ENCODE measurements at places on chromosomes 16 and 17. TPM values are rescaled to one million over a fixed set of nuclear protein-coding genes. Genes with fewer than 3 reads are reported as not detected.

Gene NCBP3
- total RNA-seq = 70.7 TPM

DNA sequence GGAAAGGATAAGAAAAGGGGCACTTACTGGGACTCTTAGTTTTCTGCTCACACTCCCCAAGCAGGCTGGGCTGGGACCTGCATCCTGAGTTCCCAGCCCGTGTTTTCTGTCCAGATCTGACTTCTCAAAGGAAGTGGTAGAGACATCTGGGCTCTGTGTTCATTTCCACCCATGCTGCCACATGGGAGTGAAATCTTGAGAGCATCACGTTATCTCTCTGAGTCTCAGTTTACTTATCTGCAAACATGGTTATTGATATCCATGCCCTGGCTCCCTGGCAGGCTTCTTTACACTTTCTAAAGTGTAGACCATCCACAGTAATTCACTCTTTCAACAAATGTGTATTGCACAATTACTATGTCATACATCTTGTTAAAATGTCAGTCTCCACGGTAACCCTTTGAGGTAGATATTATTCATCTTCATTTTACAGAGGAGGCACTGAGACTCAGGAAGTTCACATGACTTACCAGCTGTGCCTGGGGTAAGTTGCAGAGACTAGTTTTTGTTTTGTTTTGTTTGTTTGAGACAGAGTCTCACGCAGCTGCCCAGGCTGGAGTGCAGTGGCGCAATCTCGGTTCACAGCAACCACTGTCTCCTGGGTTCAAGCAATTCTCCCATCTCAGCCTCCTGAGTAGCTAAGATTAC lies 3.4 kb downstream of the ZNF688 start:
- no peaks in the 10 kb centered on the region for H3K27me3 ChIP-seq
- peaks cover 43% of the 10 kb centered on the region for H3K4me1 ChIP-seq
- H3K36me3 ChIP-seq = no peaks in the 10 kb centered on the region
- no peak overlapping the region for H3K4me3 ChIP-seq
- peak overlapping the region; percentile 66 for H3K27ac ChIP-seq
- DNase-seq = peak; percentile 62

Gene ST6GALNAC1
- total RNA-seq = not detected

- no peak overlapping the region for H3K4me3 ChIP-seq
- H3K4me1 ChIP-seq = peaks cover 29% of the 10 kb centered on the region
- H3K27me3 ChIP-seq = no peaks in the 10 kb centered on the region
- no peak for DNase-seq
- H3K27ac ChIP-seq = no peak overlapping the region
- peaks cover 1% of the 10 kb centered on the region for H3K36me3 ChIP-seq
These were observed 7.3 kb downstream of the NT5C start for GRCh38 chr17:75124041-75124818.

GRCh38 chr17:48244121-48244711 lies 136.7 kb downstream of the SNX11 start:
- no peak for DNase-seq
- no peak overlapping the region for H3K4me3 ChIP-seq
- H3K27me3 ChIP-seq = no peaks in the 10 kb centered on the region
- H3K27ac ChIP-seq = no peak overlapping the region
- H3K36me3 ChIP-seq = no peaks in the 10 kb centered on the region
- peaks cover 16% of the 10 kb centered on the region for H3K4me1 ChIP-seq

DNA sequence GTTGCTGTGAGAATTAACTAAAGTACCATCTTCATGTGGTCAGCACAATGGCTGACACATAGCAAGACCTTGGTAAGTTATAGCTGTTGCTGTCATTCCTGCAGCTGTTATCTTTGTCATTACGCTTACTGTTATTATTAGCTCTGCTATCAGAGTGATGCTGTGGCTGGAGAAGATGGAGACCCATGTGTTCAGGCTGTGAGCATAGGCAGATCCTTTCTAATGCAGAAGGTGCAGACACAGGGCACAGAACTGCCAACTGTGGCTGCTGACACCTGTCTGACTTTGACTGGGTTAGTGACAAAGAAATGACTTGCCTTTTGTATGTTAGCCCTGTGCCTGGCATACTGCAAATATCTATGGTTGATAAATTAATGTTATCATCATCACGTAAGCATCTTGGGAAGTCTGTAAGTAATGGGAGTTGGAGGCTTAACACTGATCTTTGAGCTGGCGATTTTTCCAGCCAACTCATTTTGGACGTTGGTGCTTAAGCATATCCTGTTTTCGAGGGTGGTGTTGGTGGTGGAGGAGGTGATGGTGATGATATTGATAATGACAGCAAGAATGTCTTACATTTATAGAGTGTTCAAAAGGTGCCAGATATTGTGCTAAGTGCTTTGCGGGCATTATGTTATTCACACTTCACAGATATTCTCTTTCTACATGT lies 695.3 kb downstream of the WWOX start:
- no peak overlapping the region for H3K27ac ChIP-seq
- H3K4me1 ChIP-seq = no peaks in the 10 kb centered on the region
- no peaks in the 10 kb centered on the region for H3K27me3 ChIP-seq
- DNase-seq = no peak

DNA sequence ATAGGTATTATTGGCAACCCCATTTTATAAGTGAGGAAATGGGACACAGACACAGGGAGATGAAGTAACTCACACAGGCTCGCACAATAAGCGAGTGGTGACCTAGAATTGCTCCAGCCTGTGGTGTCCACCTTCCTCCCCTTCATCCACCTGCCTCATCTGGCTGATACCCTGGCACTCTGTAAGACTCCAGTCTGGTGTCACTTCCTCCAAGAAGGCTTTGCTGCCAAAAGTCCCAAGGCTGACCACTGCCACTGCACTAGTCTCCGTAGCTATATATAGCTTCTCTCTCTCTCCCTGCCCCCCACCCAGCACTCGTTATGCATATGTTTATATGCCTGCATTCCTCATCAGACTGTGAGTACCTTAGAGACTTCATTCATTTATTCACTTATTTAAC lies 66.1 kb upstream of the SREBF1 start:
- no peak overlapping the region for H3K4me3 ChIP-seq
- peaks cover 13% of the 10 kb centered on the region for H3K36me3 ChIP-seq
- no peaks in the 10 kb centered on the region for H3K27me3 ChIP-seq
- DNase-seq = no peak
- no peak overlapping the region for H3K27ac ChIP-seq
- no peaks in the 10 kb centered on the region for H3K4me1 ChIP-seq

- no peak overlapping the region for H3K27ac ChIP-seq
- H3K27me3 ChIP-seq = no peaks in the 10 kb centered on the region
- H3K4me3 ChIP-seq = no peak overlapping the region
- peaks cover 16% of the 10 kb centered on the region for H3K4me1 ChIP-seq
- DNase-seq = no peak
These were observed 32.2 kb downstream of the FAM222B start for GRCh38 chr17:28810437-28810836.

Gene RASD1
- total RNA-seq = 3.2 TPM

Gene HASPIN
- total RNA-seq = 3.1 TPM

Gene UTS2R
- total RNA-seq = not detected

GRCh38 chr17:36602924-36603384 lies 1.6 kb downstream of the MRM1 start:
- H3K36me3 ChIP-seq = no peaks in the 10 kb centered on the region
- H3K27ac ChIP-seq = no peak overlapping the region
- DNase-seq = peak; percentile 83
- H3K4me3 ChIP-seq = peak overlapping the region; percentile 90
- peaks cover 11% of the 10 kb centered on the region for H3K4me1 ChIP-seq
- H3K27me3 ChIP-seq = no peaks in the 10 kb centered on the region

DNA sequence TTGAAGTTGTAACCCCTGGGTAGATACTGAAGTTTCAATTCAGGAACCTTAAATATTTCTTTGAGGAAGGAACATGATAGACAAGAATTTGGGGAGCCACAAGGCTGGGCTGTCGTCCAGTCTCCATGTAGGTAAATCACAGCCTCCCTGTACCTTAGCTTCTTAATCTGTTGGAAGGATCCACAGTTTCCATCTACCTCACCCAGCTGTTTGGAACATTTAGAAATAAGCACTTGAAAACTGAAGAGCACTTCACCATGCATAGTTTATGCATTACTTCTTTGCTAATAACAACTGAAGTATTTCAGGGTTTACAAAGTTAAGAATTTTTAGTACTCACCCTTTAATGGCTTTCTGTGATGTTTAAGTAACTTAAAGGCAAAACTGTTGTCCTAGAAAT lies 17.2 kb downstream of the TXNDC11 start:
- no peaks in the 10 kb centered on the region for H3K4me1 ChIP-seq

Measured in B cell (primary cell).